Ascending aorta (tissue), 2 donors: ENCODE measurements at places on chromosomes 5 and 9.

GRCh38 chr5:139762615-139763170 lies 32.9 kb upstream of the PSD2 start:
- H3K36me3 ChIP-seq, result no peaks in the 10 kb centered on the region
- H3K27me3 ChIP-seq, result peaks cover 8% of the 10 kb centered on the region
- no peak overlapping the region for H3K27ac ChIP-seq
- no peak for DNase-seq
- H3K4me3 ChIP-seq, result no peak overlapping the region
- H3K4me1 ChIP-seq, result no peaks in the 10 kb centered on the region

DNA sequence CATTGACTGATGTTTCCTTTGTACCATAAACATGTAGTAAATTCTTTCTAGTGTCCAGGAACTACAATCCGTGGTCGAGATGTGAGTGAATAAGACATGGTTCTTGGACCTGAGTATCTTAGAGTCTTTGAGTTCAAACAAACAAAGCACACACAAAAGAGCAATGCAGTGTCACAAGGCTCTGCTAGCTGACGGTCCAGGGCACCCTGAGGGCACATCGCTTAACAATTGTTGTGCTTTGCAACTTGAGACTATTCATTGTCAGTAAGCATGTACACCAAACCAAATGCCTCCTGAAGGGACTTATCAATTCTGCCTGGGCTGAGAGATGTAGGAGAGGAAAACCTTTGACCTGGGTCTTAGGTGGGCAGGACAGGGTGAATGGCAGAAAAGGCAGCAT lies 84.8 kb downstream of the CAMK4 start:
- no peaks in the 10 kb centered on the region for H3K36me3 ChIP-seq
- no peak for DNase-seq
- no peaks in the 10 kb centered on the region for H3K4me1 ChIP-seq
- H3K27ac ChIP-seq, result no peak overlapping the region

DNA sequence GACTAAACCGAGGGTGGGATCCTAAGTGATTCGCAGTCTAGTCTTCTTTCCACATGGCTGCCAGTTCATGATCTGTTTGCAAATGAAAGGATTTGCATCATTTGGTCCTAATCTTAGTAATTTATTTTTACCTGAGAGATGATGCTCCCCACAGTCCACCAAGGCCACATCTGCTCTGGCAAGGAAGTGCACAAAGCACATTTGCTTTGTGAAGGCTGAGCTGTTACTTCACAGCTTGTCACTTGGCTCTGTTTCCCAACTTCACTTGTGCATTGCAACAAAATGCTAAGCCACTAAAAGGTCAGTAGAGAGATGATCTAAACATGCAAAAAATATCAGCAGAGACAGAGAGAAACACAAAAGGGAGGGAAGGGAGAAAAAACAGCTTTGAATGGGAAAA lies 128.5 kb upstream of the VLDLR start:
- no peaks in the 10 kb centered on the region for H3K36me3 ChIP-seq
- no peak overlapping the region for H3K27ac ChIP-seq
- no peaks in the 10 kb centered on the region for H3K27me3 ChIP-seq
- no peak overlapping the region for H3K4me3 ChIP-seq

- no peaks in the 10 kb centered on the region for H3K36me3 ChIP-seq
- H3K27me3 ChIP-seq, result no peaks in the 10 kb centered on the region
- H3K4me1 ChIP-seq, result no peaks in the 10 kb centered on the region
- H3K4me3 ChIP-seq, result no peak overlapping the region
- DNase-seq, result no peak
Observed at GRCh38 chr5:58842852-58843251, 260.0 kb downstream of the RAB3C start.

DNA sequence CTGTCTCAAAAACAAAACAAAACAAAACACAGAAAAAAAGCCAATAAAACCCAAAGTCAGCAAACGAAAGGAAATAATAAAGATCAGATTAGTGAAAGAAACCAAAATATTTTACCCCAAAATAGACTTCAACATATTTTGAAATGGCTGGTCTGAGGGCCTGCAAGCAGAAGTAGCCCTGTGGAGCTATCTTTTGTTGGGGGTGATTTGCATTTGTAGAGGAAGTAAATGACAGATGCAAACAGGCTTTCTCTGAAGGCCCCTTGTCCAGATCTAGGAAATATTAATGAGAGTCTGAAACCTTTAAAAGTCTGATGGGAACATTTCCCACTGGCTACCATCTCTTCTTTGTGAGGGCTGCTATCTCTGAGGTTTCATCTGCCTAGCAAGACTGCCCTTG lies 74.0 kb downstream of the GCNT4 start:
- H3K27me3 ChIP-seq, result no peaks in the 10 kb centered on the region
- H3K4me3 ChIP-seq, result no peak overlapping the region
- H3K4me1 ChIP-seq, result no peaks in the 10 kb centered on the region
- no peaks in the 10 kb centered on the region for H3K36me3 ChIP-seq
- no peak overlapping the region for H3K27ac ChIP-seq
- DNase-seq, result no peak

DNA sequence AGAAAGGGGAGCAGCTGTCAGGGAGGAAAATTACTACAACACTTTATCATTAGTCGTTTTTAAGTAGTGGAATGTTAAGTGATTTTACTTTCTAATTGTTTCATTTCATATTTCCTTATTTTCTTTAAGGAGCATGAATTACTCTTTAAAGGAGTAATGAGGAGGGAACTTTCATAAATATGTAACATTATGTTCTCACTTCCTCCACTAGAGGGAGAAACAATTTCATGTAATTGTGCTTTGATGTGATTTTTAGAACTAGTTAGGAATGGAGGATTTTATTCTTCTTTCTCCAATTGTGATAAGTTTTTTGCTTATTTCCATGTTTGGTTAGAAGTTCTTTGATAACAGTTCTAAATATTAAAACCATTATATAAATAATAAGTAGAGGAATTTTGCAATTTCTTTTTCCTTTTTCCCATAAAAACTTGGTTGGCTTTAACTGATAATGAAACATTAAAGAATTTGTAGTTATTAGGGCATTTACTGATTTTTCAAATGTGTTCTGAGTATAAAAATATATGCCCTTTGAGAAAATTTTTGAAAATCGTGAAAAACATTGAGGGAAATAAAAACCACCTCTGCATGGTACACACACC lies 25.6 kb downstream of the CEP78 start:
- H3K4me3 ChIP-seq, result no peak overlapping the region
- peaks cover 5% of the 10 kb centered on the region for H3K36me3 ChIP-seq
- no peak overlapping the region for H3K27ac ChIP-seq

GRCh38 chr9:133421615-133422542 lies at the start of gene ADAMTS13:
Gene ADAMTS13, plus strand, starts transcription at chr9:133422367. Its CDS starts 77 bp downstream, at chr9:133422444.
- DNase-seq, result no peak
- no peak within 1 kb of the TSS for H3K4me3 ChIP-seq
- no peaks in the 10 kb centered on the region for H3K4me1 ChIP-seq
- H3K27ac ChIP-seq, result no peak within 1 kb of the TSS

GRCh38 chr9:124839612-124840299 lies 13.5 kb upstream of the WDR38 start:
- DNase-seq, result no peak
- H3K36me3 ChIP-seq, result no peaks in the 10 kb centered on the region
- no peak overlapping the region for H3K4me3 ChIP-seq
- no peaks in the 10 kb centered on the region for H3K27me3 ChIP-seq
- no peaks in the 10 kb centered on the region for H3K4me1 ChIP-seq

DNA sequence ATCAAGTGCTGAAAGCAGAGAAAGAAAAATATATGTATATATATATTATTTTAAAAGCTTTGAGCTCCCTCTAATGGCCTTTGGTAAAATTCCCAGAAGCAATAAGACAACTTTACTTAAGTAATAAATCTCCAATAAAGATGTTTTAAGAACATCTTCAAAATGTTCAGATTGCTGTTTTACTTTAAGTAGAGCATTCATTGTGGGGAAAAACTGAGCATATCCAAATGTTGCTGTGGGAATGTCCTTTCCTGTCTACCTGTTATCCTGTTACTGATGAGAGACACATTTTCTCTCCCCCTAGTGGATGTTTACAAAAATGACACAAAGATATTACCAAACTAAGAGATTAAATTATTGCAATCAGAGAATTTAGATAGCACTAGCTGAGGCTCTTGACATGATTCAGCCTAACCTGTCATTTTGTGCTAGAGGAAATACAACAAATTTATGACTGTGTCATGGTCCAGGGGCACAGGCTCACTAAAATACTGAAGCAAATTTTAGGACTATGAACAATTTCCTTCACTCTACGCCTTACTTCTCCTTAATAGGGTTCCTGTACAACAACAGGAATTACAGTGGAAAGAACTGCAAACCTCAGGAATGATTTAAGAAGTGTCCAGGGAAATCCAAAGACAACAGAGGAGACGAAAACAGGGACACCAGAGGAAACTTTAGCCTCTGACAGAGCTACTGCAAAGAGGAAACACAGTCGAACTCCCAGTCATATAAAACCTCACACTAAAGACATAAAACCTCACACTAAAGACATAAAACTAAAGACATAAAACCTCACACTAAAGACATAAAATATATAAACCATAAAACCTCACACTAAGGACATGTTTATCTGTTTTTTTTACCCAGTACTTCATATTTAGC lies 24.3 kb upstream of the PRRC1 start:
- H3K4me1 ChIP-seq, result no peaks in the 10 kb centered on the region
- no peaks in the 10 kb centered on the region for H3K36me3 ChIP-seq
- H3K27ac ChIP-seq, result no peak overlapping the region
- H3K4me3 ChIP-seq, result no peak overlapping the region
- no peak for DNase-seq

DNA sequence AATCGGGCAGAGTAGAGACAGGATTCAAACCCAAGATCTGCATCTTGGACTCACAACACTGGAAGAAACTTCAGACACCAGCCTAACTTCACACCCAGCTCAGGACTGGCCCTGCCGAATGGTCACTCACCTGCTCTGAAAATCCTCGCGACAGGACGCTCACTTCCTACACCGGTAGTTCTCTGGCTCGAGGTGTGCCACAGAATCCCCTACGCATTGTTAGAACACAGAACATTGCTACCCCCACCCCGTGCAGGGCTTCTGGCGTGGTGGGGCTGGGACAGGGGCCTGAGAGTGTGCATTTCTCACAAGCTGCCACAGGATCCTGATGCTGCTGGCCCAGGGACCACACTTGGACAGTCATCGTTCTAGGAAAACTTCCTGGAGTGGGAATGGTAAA lies 12.1 kb downstream of the KCNMB1 start:
- no peak for DNase-seq
- no peak overlapping the region for H3K4me3 ChIP-seq
- peaks cover 19% of the 10 kb centered on the region for H3K36me3 ChIP-seq
- H3K27ac ChIP-seq, result no peak overlapping the region

DNA sequence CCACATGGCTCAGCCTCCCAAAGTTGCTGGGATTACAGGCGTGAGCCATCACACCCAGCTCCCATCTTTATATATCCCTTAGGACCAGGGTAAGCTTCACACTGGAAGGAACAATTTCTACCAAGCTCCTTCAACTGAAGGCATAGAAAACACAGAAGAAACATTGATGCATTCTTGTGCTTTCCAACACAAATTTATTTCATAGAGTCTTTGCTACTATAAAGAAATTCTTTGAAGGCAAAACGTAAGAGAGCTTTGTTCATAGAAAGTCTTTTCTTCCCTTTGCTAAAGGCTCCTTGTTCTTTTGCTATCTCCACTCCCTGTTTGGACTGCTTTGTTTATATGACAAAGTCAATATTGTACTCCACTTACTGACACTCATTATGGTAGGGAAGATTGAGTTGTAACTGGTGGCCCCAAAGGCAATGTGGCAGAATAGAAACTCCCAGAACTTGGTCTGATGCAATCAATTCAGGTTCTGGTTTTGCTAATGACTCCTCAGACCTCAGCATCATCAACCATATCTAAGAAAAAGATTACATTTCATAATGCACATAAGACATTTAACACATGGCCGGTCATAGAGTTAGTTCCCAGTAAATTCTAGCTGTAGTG lies 97.4 kb upstream of the CLINT1 start:
- no peak overlapping the region for H3K4me3 ChIP-seq
- no peaks in the 10 kb centered on the region for H3K4me1 ChIP-seq
- DNase-seq, result no peak
- H3K36me3 ChIP-seq, result no peaks in the 10 kb centered on the region

DNA sequence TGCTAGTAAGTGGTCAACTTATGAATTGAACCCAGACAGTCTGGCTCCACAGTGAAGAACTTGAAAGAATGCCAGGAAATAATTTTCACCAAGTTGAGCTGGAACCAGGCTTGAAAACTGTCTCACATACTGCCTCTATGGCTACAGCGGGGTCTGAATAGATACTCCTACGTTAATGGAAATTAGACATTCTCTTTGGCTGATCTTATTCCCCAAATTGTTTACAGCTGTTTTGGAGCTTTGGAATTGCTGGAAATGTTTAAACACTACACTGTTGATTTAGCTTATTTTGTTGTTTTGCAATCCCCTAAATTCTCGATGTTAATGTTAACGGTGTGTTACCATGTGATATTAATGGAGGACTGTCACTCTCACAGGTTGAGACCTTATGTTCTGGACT lies 146.4 kb downstream of the FBXL7 start:
- no peaks in the 10 kb centered on the region for H3K27me3 ChIP-seq
- no peak for DNase-seq
- no peak overlapping the region for H3K27ac ChIP-seq
- H3K4me1 ChIP-seq, result peaks cover 19% of the 10 kb centered on the region

DNA sequence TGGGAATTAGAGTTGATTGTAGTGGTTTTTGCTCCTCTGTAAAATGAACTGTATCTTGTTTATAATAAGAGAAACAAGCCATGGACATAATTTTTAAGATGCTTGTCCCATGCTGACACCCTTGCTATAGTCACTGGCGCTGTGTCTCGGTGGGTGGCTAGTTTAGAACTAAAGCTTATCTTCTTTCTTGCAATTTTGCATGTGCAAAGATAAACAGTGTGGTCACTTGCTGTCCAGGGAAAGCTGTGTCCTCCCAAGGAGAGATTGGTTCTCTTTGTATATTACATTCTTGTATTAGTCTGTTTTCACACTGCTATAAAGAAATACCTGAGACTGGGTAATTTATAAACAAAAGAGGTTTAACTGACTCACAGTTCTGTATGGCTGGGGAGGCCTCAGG lies 143.8 kb downstream of the MELK start:
- no peaks in the 10 kb centered on the region for H3K27me3 ChIP-seq
- no peaks in the 10 kb centered on the region for H3K4me1 ChIP-seq
- no peak overlapping the region for H3K27ac ChIP-seq
- no peak for DNase-seq

GRCh38 chr5:131679911-131680310 lies 44.9 kb upstream of the RAPGEF6 start:
- H3K4me1 ChIP-seq, result no peaks in the 10 kb centered on the region
- no peak overlapping the region for H3K4me3 ChIP-seq
- DNase-seq, result no peak
- H3K27ac ChIP-seq, result no peak overlapping the region

DNA sequence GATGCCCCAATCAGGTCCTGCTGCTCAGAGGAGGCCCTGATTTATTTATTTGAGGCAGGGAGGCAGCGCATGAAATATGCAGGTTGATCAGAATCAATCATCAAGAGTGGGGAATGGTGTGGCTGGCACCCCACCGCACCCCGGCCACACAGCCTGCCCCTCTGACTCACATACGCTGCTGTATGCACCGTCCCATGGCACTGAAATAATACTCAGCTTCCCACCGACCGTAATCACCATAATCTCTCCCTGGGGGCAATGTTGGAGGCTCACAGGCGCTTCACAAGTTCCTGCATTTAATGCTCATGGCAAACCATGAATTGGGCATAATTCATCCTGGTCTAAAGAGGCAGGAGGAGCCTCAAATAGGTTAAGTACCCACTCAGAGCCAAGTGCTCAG lies 141.2 kb upstream of the TBC1D2 start:
- H3K4me3 ChIP-seq, result no peak overlapping the region
- DNase-seq, result no peak
- H3K27ac ChIP-seq, result no peak overlapping the region
- H3K36me3 ChIP-seq, result no peaks in the 10 kb centered on the region
- no peaks in the 10 kb centered on the region for H3K27me3 ChIP-seq
- H3K4me1 ChIP-seq, result no peaks in the 10 kb centered on the region

- H3K27me3 ChIP-seq, result no peaks in the 10 kb centered on the region
- peaks cover 7% of the 10 kb centered on the region for H3K36me3 ChIP-seq
- peak; percentile 90 for DNase-seq
- H3K27ac ChIP-seq, result no peak overlapping the region
Observed at GRCh38 chr9:37913480-37914153, 9.7 kb upstream of the SLC25A51 start.
